Gastroesophageal sphincter (tissue), 4 donors: ENCODE measurements at places on chromosomes 4 and X. TPM values are rescaled to one million over a fixed set of nuclear protein-coding genes. Genes with fewer than 3 reads are reported as not detected.

DNA sequence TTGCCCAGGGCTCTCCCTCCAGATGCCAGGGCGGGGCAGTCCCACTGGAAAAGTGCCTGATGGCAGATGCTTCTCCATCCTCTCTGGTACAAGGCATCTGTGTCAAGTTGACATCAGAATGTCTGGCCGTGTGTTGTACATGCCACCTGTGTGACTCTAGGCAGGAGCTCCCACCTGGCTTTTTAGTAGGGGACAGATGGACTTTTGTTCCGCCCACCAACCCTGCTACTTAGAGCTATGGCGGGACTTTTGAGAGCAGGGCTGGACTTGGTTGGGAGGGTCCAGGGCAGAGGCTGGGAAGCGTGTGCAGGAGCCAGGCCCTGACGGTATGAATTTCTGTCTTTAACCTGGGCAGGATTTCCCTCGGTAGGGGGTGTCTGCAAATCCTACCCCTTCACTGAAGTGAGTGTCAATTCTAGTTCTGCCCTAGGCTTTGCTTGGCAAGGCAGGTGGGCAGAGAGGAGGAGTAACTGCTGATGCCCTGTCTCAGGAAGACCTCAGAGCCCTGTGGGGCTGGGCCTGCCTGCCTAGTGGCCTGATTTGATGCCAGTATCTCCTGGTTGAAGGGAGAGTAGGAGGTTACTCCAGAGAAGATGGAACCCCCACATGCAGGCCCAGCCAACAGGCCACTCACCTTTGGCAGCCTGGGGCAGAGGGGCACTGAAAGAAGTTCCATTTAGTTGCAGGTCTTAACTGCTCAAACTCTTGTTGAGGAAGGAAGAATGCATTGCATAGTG, 99.1 kb downstream of the PJA1 start:
- ATAC-seq, result no peak

Gene GPRASP1
- total RNA-seq, result 15.3 TPM

GRCh38 chr4:187470061-187470460, 525.5 kb upstream of the ZFP42 start:
- no peak for ATAC-seq

Gene CETN2
- 67.4 TPM for total RNA-seq

Gene VCX3A
- not detected for total RNA-seq

GRCh38 chrX:4936315-4936714, 1222.9 kb upstream of the PRKX start:
- ATAC-seq, result no peak

Gene CXCR3
- 0.54 TPM for total RNA-seq

Gene UCHL1
- total RNA-seq, result 9.8 TPM
